ENCODE measurements at places on chromosomes 6 and 20. TPM values are rescaled to one million over a fixed set of nuclear protein-coding genes. Genes with fewer than 3 reads are reported as not detected.

Gene BFSP1
- total RNA-seq, result 676 TPM

Gene ADGRF4
- total RNA-seq, result 0.33 TPM

Gene TMEM200A
- 31.0 TPM for total RNA-seq

Gene GSTA2
- not detected for total RNA-seq

Gene MICB
- 2.8 TPM for total RNA-seq

Gene TRIM10
- 1.0 TPM for total RNA-seq
